GM10248 (cell line): ENCODE measurements at places on chromosomes 12 and 14.
A peak's percentile ranks its signal among the peaks of the same experiment; 100 is the strongest.

DNA sequence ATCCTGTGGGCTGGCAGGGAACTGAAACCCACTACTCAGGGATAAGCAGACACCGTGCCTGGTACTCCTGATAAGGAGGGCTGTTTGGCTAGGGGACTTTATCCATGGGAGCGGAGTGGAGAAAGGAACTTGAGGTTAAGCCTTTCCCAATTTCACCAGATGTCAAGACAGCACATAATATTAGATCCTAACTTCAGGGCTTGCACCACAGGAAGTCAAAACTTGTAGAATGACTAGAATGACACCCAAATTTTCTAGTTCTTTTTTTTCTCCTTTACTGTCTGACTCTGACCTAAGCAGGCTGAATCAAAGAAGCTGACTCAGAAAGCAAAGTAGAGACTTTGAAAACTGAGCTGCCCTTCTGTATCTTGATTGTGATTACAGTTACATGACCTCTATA, 7.1 kb upstream of the CGRRF1 start:
- no peak for DNase-seq

GRCh38 chr12:79566452-79567174, 124.2 kb downstream of the PAWR start:
- DNase-seq = no peak

- no peak for DNase-seq
Observed at GRCh38 chr12:97520106-97520505, 57.5 kb downstream of the RMST start.

DNA sequence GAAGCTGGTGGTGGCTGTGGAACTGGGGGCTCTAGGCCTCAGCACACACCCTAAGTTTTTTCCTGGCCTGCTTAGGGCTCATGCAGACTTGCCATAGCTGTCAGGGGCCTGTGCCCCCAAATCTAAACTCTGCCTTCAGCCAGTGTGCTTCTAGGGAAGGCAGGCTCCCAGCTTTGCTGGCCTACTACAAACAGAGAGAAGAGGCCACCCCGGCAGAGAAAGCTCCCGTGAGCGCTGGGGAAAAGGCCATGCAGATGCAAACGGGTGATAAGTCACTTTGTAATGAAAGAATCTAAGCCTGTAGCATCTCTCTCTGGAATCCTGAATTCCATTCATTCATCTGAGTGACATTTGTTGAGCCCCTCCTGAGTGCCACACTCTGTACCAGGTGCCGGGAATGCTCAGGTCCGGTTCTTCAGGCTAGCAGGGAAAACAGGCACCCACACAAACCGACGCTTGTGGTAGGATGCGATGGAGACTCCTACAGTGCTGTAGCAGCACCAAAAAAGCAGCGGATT, 29.9 kb downstream of the JDP2 start:
- DNase-seq = no peak

DNA sequence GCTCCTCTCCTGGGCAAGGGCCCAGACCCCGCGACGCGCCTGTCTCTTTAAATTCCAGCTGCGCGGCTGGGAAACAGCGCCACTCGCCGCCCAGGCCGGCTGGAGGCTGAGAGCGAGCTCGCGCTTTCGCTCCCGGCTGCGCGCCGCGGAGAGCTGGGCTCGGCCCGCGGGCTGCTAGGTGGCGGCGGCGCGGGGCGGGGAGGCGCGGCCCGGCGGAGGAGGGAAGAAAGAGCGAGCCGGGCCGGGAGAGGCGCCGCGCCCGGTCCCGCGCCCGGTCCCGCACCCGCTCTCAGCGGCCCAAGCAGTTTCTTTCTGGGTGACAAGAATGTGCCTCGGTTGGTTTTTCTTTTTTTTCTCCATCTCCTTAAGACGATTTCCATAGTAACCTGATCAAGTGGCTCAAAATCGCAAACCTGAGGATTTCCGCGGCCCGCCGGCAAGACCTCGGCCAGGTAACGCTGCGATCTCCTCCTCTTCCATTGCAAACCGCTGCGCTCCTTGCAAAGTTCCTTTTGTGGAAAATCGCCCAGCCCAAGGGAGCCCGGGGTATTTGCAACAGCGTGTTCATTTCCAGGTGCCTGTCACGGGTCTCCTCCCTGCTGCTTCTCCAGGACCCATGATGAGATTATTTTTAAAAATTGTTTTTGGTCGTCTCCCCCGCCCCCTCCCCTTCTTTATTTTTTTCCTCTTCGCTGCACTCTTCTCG, 259.5 kb upstream of the E2F7 start:
- DNase-seq = peak; percentile 78

DNA sequence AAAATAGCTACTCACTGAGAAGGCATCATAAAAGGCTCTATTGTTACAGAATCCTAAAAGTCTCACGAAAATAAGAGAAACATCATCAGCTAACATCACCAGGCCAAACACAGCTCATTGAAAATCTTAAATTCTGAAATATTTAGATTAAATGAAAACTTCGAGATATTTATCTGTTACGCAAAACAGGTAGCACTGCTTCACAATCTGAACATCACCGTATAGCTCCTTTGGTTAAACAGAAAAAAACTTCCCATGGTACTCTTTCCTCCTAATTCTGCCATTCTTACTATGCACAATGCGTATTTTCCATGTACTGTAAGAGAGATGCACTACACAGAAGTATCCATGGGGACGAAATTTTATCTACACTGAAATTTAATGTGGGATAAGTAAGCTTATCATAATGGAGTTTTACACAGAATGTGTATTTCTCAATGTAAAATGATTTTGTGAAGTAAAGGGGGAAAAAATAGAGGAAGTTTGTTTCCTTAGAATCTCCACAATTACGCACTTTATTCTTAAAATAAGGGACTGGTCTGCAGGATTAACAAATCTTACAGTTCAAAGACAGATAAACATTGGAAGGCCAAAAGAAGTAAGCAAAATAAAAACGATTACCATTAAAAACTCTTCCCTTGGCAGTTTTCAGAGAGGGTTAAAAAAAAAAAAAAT, 1.9 kb downstream of the SGPP1 start:
- DNase-seq = no peak

- no peak for DNase-seq
Observed at GRCh38 chr12:26524862-26525465, 308.0 kb downstream of the ITPR2 start.

DNA sequence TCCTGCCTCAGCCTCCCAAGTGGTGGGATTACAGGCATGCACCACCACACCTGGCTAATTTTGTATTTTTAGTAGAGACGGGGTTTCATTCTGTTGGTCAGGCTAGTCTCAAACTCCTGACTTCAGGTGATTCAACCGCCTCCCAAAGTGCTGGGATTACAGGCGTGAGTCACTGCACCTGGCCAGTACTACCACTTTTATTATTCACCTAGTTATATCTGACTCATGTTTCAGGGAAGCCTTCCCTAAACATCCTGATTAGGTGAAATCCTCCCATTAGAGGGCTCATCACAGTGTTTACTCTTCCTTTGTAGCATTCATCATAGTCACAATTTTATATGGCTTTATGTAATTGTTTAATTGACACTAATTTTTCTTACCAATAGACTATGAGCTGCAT, 295.3 kb upstream of the SOX5 start:
- no peak for DNase-seq

- DNase-seq = no peak
Observed at GRCh38 chr12:52915637-52916036, 10.8 kb upstream of the KRT8 start.

DNA sequence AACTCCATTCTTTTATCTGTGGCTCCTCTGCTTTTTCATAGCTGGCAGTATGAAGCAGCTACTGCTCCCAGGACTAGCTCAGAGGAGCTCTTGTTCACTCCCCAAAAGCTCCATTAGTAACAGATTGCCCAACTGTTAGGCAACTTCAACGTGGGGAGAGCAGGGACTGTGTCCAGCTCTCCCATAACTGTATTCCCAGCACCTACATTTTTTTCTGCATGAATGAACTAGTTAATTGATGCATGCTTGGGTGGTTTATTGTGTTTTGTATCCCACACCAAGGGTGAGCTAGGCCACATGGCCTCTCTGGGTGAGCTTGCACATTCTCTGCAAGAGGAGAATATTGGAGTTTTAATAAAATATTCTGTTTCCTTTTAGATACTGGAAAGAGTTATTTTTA, 15.2 kb downstream of the STON2 start:
- DNase-seq = no peak

GRCh38 chr14:100069161-100069800, 4.1 kb downstream of the EVL start:
- no peak for DNase-seq

- peak; percentile 43 for DNase-seq
Observed at GRCh38 chr12:2876431-2877046, 435 bp downstream of the FOXM1 start.

GRCh38 chr14:69317102-69317755, 57.3 kb downstream of the GALNT16 start:
- no peak for DNase-seq
